ENCODE measurements at places on chromosomes 13 and 19.

- DNase-seq, result no peak
Measured at GRCh38 chr13:112200200-112200599, 133.3 kb downstream of the SOX1 start.

DNA sequence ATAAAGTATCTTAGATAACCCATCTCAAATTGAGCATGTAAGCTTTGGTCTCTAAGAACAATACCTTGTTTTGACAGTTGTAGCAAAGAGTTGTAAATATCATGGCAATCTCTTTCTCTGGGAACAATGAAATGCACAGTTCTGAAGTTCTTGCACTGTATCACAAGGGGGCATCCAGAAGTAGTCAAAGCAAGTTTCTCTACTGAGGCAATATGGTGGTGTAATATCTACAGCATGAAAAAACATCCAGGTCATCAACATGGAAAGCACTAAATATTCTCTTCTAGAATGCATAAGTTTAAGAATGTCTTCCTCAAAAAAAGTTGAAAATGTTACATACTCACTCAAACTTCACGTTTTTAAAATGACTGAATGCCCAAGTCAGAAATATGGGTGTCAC lies 19.6 kb downstream of the MTMR6 start:
- DNase-seq, result no peak

DNA sequence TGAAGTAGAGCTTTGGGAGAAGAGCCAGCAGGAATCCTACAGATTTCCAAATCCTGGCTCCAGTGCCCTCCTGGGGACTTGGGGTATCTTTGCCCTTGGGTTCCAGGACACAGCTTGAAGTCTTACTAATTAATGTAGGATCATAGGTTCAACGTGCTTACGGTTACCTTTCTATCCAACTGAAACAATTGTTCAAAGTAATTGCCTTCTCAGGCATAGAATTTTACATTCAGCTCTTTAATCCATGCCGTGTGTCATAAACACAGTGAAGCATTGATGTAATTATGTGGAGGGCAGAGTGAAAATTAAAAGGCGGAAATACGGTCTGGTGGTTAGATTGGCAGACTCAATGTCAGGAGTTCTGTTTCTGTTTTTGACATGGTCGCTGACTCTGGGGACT lies 170.4 kb downstream of the COG6 start:
- no peak for DNase-seq

GRCh38 chr19:55259540-55260210 lies 858 bp upstream of the PPP6R1 start:
- no peak for DNase-seq

DNA sequence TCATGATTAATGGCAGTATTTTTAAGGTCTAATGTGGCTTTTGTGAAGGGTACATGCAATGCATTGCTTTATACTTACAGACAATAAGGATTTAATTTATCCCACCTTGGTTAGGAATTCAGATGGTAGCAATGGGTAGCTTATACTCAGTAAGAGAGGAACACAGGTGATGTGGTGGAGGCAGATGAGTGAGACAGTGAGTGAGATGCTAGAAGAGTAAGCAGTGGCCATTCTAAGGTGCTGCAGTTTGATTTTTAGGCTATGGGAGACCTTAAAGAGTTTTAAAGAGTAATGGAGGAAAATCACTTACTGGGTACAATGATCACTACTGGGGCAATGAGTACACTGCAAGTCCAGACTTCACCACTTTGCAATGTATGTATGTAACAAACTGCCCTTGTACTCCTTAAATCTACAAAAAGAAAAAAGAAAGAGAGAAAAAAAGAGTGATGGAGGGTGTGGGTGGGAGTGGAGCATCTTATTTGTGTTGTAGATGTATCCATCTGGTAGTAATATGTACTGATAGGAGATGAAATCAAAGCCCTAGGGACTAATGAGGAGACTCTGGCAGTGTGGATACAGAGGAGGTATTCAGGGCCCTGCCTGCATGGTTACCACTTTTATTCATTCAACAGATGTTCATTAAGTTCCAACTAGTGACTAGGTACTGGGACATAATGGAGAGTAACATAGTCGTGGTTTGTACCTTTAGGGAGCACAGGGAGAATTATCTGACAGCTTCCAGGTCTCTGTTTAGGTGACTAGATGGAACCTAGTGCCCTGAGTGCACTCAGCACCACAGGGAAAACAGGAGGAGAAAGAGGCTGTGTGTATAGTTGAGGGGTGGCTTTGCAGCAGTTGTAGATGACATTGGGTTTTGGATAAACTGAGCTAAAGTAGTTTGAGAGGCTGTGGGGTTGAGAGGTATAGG lies 99.0 kb downstream of the GPC6 start:
- DNase-seq, result no peak

DNA sequence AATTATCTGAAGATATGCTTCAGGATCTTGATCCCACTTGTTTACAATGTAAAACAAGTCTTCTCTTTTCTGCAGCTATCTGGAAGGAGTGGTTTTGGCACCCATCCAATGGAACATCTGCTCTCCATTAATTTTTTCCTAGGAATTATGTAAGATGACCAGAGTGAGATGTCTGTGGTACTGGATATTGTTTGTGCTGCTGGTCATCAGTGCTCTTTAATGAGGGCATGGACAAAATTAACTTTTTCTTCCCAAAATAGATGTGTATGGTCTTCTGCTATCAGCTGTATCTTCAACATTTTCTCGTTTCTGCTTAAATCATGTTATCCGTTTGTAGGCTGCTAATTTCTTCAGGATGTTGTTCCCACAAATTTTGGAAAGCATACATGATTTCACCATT lies 415.4 kb upstream of the KLHL1 start:
- no peak for DNase-seq

All from cortex of kidney (tissue), 1 donor.